Brain (organoid and tissue), 16 donors: ENCODE measurements at places on chromosomes 11 and 22. TPM values are rescaled to one million over a fixed set of nuclear protein-coding genes. Genes with fewer than 3 reads are reported as not detected.

NPAT gene
- polyA plus RNA-seq, result 5.9 TPM

NPTXR gene
- polyA plus RNA-seq, result 120 TPM

OR51E2 gene
- polyA plus RNA-seq, result 0.12 TPM

CUL5 gene
- 4.2 TPM for polyA plus RNA-seq

GDPD4 gene
- polyA plus RNA-seq, result not detected

MYBPC3 gene
- polyA plus RNA-seq, result not detected

BCR gene
- polyA plus RNA-seq, result 52.6 TPM
